Left renal cortex interstitium (tissue), 4 donors: ENCODE measurements at places on chromosomes 7 and 10.
A peak's percentile ranks its signal among the peaks of the same experiment; 100 is the strongest.

DNA sequence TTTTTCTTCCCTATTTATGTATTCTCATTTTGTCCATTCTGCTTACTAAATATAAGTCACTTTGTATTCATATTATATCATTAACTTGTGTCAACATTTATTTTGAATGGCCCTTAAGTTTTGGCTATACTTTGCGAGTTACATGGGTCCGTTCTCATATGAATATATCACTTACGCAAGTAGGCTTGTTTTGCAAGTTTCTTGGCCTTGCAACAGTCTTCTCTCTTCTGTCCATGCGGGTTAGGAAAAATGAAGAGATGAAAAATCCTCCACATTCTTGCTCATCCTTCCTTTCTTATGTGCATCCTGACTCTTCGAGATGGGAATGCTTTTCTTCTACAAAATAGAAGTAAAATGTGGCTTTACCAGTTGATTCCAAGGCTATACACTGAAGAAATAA, 82.8 kb downstream of the GPR158 start:
- DNase-seq = no peak

DNA sequence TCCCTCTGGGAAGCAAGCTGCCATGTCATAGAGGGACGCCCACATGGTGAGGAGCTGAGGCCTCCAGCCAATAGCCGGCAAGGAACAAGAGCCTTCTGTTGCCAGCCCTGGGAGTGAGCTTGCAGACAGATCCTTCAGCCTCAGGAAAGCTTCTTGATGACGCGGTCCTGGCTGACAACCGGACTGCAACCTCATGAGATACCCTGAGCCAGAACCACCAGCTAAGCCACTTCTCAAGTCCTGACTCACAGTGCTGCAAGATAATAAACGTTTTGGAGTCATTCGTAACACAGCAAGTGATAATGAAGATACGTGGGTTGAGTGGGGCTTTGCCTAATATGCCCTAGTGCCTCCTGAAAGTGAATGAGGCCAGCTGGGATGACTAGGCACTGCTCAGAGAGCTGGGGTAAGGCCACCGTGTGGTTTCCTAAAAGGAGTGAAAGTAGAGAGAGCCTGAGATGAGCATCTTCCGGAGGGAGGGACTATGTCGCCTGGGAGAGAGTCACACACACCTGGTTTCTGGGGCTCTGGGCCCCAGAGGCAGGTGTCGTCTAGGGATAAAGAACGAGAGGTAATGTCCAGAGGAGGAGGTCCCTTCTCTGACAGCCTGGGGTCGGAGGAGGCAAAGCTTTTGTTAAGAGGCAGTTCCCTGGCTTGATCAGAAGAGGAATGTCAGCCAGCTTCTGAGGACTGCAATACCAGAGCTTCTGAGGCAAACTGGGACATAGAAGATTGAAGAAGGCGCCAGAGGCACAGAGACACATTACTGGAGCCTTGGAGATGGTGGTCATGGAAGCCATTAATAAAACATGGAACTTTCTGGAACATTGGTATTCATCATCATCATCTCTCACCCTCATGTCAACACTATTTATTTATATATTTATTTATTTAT, 53.6 kb downstream of the PYROXD2 start:
- DNase-seq = no peak

DNA sequence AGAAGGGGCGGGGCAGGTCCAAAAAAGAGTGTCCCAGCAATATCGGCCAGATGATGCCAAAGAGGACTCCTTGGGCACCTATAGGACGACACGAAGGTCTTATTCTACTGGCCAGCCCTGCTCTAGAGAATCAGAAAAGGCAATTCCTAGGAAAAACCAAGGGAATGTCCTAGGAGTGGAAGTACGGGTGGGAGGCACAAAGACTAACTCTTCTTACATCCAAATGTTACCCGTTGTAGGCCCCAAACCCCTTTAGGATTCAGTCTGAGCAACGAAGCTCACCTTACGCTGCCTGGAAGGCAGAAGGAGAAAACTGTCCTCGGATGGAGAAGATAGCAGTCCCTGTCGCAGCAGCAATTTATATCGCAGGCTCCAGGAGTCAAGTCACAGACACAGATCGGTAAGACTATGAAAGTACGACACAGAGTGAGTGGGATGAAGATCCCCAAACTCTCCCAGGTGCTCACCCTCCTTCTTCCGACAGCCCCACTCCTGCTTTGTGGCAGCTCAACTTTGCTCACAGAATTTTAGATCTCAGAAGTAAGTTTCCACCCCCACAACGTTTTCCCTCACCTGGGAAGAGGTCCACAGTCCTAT, 558 bp downstream of the TCTN3 start:
- DNase-seq = peak; percentile 13

GRCh38 chr7:149666360-149666945, 106.9 kb downstream of the ZNF467 start:
- no peak for DNase-seq

- no peak for DNase-seq
Observed at GRCh38 chr7:24283554-24283896, 465 bp upstream of the NPY start.

- no peak for DNase-seq
Observed at GRCh38 chr10:70260259-70260658, 23.5 kb downstream of the NPFFR1 start.

GRCh38 chr10:52343439-52343838, 29.4 kb downstream of the DKK1 start:
- no peak for DNase-seq

- DNase-seq = no peak
Observed at GRCh38 chr10:48461623-48462481, 143.0 kb downstream of the ARHGAP22 start.

- no peak for DNase-seq
Observed at GRCh38 chr10:70114902-70115301, 17.7 kb downstream of the AIFM2 start.

GRCh38 chr10:62194924-62195674, 73.5 kb downstream of the RTKN2 start:
- DNase-seq = no peak

DNA sequence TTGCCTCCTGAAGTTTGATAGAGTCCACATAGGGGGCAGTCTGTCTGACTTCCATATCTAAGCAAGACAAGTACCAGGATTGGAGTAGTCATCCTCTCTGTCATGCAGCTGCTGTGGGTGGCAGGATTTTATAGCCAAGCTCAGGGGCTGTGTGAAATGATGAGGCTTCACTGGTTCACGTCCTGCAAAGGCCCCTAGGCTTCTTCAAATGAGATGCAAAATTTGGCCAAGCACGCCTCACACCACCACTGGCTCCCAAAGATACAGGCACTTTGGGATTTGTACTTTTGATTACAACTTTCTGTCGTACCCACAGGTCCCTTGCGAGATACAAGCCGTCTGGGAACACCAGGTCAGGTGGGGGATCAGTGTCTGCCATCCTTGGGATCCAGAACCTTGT, 67.1 kb downstream of the WDFY4 start:
- no peak for DNase-seq

DNA sequence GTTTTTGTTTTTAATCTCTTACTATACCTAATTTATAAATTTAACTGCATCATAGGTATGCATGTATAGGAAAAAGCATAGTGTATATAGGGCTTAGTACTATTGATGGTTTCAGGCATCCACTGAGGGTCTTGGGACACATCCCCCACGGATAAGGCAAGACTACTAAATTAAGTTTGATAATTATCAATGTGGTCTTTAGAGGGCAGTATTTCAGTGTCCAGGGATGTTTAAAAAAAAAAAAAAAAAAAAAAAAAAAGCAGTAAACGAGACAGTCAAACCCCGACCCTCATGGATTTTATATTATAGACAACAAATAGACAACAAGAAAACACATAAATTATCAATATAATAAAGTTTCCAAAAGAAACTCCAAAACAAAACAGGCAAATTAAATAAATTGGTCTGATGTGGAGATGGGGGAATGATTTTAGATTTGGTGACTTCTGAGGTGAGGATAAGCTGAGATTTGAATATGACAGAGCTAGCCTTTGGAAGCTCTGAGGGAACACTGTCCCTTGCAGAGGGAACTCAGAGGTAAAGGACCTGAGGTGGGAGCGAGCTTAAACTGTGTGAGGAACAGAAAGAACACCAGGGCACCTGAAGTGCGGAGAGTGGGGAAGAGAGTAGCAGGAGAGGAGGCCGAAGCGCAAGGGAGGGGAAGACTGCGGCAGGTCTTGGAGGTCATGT, 14.8 kb downstream of the ACSM6 start:
- no peak for DNase-seq

- DNase-seq = no peak
Observed at GRCh38 chr7:30799976-30800661, 28.9 kb downstream of the MINDY4 start.

DNA sequence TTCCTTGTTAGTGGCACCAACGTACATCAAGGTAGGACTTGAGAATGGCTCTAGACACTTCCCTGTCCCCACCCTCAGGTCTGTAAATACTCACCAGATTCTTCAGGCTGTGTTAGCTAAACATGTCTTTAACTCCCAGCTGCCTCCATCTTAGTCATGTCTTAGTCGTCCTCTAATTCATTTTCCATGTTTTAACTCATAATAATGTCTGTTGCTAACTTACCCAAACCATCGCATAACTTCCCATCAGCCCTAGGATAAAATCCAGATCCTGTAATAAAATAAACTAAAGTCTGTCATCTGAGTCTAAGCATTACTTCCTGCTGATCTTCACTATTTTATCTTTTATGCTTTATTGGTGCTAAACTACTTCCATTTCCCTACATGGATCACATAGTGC, 600.0 kb upstream of the CELF2 start:
- no peak for DNase-seq

DNA sequence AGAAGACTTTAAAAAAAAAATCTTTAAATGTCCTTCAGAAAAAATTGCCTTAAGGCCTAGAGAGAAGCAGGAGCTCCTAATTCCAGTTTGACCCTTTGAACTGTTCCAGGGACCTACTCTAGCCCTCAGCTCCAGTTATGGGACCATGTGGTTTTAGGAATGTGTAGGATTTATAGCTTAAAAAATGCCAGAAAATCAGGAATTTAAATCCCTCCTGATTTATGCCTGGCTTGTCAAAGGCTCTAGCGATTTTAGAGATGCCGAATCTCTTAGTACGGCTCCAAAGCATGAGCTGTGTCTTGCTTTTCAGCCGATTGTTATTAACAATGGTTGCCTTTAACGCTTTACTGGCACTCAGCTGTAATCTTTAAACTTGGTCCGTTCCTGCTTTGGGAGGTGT, 130.6 kb upstream of the NPVF start:
- DNase-seq = no peak

- no peak for DNase-seq
Observed at GRCh38 chr7:117796889-117797288, 76.4 kb downstream of the CTTNBP2 start.

- no peak for DNase-seq
Observed at GRCh38 chr10:117275121-117275520, 34.2 kb downstream of the SLC18A2 start.

- peak; percentile 75 for DNase-seq
Observed at GRCh38 chr10:92240289-92241157, 50.4 kb downstream of the CPEB3 start.

GRCh38 chr10:96560966-96561887, 25.6 kb downstream of the TM9SF3 start:
- DNase-seq = no peak

- DNase-seq = no peak
Observed at GRCh38 chr7:27920281-27920946, 180.5 kb downstream of the TAX1BP1 start.

DNA sequence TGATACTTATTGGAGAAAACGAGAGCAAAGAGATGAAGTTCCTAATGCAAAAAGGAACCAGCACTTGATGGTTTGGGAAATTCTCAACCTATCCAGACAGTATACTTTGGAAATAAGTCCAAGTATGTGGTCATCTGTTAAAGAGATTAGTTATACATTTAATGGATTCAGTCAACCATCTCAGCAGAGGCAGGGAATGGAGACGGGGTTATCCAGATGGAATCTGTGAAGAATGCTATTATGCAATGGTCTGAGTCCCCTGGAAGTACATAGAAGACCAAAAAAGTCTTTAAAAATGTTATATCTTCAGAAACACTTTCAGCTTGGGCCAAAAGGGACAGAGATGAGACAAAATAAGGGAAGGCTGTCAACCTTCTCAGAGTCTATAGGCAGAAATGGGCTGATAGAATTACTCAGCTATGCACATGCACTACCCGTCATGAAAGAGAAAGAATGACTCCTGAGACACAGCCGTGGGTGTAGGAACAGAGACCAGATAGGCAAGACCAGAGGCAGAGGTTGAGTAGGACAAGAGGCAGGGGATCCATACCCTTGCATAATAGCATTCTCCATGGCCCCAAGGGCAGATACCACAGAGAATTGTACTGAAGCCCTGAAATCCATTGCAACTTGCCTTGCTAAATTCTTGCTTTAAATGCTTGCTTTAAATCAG, 738.8 kb upstream of the POT1 start:
- DNase-seq = no peak

- DNase-seq = no peak
Observed at GRCh38 chr7:51824050-51824449, 507.4 kb upstream of the COBL start.

DNA sequence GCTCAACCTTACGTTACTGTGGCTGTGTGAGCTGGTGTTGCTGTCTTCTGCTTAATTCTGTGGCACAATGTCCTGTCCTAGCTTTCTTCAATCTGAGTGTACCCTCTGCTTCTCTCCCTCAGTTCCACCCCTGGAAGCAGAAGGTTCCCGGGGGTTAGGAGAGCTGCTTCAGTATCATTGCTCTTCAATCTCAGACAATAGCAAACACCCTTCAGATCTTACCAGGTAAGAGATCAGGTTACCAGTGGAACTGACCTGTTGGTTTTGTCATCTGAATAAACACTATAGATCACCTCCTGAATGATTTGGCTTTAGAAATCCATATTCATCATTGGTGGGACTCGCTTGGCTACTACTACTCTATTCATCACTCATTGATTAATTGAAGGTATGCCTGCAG, 48.4 kb downstream of the DNAJB9 start:
- no peak for DNase-seq

- no peak for DNase-seq
Observed at GRCh38 chr10:132659206-132660091, 121.9 kb downstream of the INPP5A start.

- no peak for DNase-seq
Observed at GRCh38 chr7:40922316-40922670, 780.6 kb downstream of the INHBA start.

DNA sequence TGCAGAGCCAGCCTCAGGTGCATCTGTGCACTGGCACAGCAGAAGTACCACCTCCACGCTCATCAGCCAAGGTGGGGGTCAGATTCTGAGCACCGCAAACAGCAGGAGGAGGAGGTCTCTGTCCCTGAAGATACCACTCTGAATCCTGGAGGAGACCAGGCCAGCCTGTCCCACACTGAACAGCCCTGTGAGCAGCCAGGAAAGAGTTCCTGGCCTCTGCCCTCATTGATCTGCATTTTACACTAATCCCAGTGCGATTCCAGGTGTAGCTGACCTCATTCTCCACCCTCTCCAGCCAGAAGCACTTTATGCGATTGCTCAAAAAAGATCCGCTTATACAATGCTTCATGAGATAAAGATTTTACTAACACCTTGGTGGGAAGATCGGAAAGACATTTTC, 99.1 kb upstream of the CACUL1 start:
- DNase-seq = no peak
